ENCODE measurements at places on chromosomes 3 and 15.

- DNase-seq: no peak
These were observed 209.5 kb downstream of the MECOM start for GRCh38 chr3:169454060-169454317.

GRCh38 chr15:94335616-94336015 lies 104.3 kb downstream of the MCTP2 start:
- peak; percentile 45 for DNase-seq

DNA sequence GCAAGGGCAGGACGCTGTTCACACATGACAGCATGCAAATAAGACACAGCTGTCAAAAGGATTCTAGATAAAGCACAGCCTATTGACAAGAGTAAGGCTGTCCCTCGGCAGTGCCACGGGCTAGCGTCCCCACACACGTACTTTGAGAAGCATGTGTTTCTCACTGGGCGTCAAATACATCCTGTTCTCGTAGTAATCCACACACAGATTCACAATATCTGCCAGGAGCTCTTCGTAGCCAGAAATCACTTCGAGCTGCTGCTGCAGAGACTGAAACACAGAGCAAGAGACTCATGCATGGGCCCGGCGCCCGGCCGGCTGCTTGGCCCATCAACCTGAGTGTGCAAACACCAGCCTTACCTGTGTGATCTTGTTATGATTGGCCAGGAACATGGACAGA lies 41.1 kb downstream of the CYFIP1 start:
- DNase-seq: no peak

DNA sequence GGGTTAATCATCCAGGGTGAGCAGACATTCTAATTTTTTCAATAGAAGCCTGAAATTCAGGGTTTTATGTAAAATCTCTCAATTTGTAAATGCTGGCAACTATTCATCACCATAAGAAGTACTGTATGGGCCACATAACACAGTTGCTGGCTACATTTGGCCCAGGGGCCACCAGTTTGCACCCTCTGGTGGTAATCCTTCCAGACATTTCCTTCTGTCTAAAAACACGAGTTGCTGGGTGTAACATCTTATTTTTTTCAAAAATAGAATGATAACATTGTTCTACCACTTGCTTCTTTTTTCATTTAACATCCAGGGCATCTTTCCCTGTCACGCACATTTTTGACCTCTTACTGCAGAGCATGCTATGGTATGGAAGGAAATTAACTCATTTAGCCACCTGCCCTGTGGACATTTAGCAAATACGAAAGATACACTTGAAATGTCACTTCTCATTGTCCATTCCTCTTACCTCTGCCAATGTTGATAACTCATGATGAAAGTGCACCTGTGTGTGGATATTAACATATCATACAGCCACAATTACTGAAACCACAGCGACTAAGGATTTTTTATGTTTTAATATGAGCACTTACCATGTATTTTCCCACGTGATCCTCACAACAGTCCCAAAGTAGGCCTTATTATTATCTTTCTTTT lies 117.5 kb upstream of the ARHGEF3 start:
- DNase-seq: no peak

DNA sequence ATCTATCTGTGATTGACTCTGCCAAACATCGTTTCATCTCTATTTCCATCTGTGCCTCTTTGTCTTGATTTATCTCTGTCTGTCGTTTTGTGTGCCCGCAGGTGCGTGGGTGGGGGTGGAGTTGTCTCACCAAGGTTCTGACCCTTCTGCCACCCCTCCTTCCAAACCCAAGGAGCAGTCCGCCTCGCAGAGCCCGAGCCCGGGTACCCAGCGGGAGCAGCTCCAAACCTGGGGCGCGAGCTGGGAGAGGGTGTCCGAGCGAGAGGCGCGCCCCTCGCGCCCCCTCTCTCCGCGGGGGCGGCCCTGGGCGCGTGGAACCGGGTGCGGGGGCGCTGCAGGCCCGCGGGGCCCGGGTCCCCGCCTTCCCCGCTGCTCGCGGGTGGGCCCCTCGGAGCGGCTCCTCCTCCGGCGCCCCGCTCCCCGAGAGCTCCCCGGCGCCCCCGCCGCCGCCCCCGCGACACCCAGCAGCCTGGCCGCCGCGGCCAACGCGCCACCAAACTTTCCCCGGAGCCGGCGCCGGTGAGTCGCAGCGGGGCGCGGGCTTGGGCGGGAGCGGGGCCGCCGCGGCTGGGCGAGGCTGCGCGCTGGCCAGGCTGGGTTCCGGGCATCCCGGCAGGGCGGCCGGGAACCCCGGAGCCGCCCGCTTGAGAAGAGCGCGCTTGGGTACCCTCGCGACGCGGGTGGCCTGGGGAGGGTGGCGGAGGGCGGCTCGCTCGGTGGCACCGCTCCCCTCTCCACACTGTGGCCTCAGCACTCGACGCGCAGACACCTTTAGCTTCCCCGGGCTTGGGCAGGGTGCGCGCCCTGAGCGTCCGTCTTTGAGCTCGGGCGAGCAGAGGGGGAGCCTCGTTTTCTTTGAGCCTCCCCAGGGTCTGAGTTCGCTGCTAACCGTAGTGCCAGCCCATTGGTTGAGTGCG lies at the start of gene HRH1:
Gene HRH1, plus strand, starts transcription at position 458 of the 917 bp plus-strand sequence. CDS start 104,545 bp downstream, outside the sequence.
- peak; percentile 41 for DNase-seq

- DNase-seq: no peak
These were observed 89.4 kb downstream of the FOXB1 start for GRCh38 chr15:60093273-60094067.

- DNase-seq: no peak
These were observed 23.5 kb downstream of the KLHL25 start for GRCh38 chr15:85771271-85771670.

DNA sequence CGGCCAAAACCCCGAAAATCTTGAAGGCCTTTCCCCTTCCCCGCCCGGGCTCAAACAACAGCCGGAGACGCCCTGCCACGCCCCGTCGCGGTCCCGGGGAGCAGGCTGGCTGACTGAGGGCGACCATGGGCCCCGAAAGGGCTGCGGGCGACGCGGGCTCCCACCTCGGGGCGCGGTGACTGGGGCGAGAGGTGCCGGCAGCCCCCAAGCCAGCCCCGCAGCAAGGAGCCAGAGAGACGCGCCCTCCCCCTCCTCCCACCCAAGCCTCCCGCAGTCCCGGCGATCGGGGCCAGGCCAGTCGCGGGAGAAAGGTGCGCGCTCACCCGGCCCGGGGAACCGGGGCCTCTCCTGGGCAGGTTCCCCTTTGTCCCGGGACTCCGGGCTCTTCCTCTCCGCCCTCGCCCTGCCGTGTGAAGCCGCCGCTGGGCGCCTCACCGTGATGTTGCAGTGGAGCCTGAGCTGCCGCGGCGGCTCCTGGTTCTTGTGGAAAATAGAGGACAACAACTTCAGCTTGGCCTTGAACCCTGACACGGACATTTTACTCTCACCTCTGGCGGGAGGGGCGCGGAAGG lies 30.6 kb upstream of the ZSCAN2 start:
- peak; percentile 41 for DNase-seq

GRCh38 chr3:107710851-107711250 lies 188.1 kb downstream of the BBX start:
- DNase-seq: peak; percentile 46

DNA sequence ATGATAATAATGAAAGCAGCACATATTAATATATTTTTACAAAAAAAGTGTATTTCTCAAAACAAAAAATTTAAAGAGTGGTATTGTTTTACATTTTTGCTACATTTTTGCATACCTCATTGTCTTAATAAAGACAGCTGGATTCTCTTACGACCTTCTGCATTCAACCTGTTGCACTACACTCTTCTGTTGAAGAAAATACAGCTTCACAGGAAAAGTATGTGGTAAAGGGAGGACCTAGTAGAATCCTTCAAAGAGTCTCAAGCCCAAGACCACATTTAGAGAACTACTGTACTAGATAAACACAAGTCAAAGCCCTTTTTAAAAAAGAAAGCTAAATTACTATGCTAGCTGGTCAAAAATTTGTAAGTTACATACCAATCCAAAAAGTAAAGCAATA lies 7.9 kb downstream of the ZNF280D start:
- no peak for DNase-seq

- no peak for DNase-seq
These were observed 2.8 kb upstream of the C15orf40 start for GRCh38 chr15:83014205-83014653.

DNA sequence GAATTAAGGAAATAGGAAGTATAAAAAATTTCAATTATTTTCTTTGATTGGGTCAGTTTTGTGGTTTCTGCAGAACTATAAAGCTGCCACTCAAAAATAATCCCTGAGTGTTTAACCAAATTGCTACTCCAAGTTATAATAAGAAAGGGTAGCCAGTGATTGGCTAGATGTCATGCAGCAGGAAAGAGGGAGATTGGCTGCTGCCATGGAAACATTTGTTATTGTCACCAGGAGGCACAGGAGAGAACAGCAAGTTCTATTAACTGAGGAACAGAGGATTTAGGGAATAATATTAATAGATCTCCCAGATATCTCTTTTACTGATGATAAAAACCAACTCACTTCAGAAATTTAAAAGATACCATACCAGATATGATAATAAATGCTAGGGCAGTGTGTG lies 42.6 kb downstream of the CLDN1 start:
- no peak for DNase-seq

DNA sequence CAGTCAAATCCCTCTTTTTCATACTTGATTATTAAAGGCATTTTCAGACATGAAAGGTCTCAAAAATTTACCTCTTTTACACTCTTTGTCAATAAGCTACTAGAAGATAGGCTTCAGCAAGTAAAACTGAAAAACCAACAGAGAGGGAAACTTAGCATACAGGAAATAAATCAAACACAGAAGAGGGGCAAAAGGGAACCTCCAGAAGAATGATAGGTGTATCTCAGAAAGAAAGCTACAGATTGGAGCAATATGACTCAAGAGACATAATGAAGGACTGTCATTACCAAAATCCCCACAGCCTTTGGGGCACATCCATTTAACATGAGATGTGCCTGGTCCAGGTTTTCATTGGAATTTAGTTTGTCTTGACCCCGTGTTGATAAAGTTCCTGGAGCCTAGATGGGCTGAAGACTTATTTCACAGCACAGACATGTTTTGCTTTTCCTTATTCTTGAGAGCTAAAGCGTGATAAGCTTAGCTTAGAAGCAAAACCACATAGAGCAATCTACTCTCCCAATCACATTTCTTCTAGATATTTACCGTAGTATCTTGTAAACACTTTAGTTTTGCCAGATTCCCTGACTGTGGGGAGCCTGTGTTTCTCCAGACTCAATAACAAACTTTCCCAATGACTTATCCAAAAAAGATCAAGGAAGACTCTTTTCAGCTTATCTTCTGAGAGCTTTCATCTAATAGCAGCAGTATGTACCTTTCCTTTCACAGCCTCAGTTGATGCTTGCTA lies 11.7 kb downstream of the LRRFIP2 start:
- peak; percentile 40 for DNase-seq

DNA sequence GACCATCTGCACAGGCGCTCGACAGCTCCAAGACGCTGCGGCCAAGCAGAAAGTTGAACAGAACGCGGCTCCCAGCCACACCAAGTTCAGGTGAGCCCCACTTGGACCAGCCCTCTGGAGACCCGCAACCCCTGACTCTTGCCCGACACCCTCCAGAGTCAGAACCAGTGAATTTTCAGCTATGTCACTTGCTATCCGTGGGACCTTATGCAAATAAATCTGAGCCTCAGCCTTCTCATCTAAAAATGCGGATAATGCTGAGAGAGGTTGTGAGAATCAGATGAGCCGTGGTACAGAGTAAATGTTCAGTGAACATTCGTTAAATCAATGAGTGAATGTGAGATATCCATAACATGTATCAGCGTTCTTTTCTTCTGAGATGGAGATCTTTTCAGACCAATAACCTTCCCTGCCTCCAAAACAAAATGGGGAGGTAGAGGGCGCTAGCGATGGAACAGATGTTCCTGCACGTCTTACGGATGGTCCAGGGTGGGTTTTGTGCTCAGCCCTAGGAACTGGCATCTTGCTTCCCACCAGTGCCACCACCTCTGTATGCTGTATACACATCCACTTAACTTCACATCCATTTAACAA lies 524 bp downstream of the MRPS11 start:
- no peak for DNase-seq

DNA sequence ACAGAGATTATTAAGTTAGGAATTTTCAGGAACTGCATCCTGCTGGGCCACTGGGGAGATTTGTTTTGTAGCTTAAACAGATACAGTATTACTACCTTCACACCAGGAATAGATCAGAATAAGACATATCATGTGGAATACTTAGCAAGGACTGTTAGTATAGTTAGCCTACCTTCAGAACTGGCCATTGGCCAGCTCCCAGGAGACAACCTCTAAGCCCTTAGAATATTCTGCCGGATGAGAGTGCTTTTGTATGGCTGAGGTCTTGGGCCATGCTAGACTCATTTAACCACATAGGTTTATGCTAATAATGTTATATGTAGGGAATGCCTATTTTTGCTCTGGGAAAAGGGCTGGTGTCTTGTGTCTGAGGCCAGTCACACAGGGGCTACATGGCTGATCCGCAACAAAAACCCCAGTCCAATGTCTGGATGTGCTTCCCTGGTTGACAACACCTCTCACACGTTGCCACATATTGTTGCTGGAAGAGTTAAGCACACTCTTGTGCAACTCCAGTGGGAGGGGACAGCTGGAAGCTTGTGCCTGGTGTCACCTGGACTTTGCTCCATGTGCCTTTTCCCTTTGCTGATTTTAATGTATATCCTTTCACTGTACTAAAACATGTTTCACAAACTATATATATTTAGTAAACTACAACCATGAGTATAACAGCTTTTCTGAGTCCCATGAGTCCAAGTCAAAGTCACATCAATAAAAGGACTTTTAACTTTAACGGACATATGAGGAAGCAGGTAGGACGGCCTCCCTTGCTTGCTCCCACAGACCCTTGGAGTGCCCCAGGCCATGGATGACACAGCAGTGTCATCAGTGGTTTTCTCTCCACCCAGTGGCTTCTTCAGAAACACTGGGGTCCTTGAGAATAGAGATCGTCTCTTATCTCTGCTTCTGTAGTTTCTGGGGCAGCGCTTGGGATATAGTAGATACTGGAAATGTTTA lies 118.0 kb upstream of the C3orf80 start:
- no peak for DNase-seq

Data from AG08395 (cell line).